ENCODE measurements at places on chromosomes 7 and 10.

- no peak for DNase-seq
Observed at GRCh38 chr10:76052682-76053503, 621.5 kb downstream of the LRMDA start.

DNA sequence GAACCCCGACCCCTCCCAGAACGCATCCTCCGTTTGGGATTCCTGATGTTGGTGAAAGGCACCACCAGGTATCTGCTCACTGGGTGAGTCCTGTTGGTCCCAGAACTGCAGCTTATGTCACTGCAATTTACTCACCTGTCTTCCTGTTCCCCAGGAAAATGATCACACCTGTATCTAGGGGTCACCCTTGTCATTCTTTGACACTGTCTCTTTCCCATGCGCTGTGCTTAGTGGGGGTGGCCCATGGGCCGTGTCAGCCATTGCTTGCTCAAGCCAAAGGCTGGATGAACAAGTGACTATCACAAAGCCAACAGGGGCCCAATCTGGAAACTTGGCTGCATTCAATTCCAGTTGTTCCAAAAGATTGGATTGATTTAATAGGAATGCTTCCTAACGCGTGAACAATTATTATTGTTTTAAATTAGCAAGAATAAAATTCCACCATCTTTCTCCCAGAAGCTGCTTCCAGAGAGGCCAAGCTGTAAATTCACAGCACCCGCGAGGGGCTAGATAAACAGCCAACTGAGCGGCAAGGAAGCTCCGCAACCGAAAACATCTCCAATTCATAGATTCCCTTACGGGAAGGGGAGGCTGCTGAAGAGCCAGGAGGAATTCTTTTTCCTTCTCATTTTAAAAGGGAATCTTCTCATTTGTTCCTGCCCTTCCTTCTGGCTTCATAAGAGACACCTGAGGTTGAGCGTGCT lies 134.8 kb upstream of the ZMIZ1 start:
- peak; percentile 8 for DNase-seq

DNA sequence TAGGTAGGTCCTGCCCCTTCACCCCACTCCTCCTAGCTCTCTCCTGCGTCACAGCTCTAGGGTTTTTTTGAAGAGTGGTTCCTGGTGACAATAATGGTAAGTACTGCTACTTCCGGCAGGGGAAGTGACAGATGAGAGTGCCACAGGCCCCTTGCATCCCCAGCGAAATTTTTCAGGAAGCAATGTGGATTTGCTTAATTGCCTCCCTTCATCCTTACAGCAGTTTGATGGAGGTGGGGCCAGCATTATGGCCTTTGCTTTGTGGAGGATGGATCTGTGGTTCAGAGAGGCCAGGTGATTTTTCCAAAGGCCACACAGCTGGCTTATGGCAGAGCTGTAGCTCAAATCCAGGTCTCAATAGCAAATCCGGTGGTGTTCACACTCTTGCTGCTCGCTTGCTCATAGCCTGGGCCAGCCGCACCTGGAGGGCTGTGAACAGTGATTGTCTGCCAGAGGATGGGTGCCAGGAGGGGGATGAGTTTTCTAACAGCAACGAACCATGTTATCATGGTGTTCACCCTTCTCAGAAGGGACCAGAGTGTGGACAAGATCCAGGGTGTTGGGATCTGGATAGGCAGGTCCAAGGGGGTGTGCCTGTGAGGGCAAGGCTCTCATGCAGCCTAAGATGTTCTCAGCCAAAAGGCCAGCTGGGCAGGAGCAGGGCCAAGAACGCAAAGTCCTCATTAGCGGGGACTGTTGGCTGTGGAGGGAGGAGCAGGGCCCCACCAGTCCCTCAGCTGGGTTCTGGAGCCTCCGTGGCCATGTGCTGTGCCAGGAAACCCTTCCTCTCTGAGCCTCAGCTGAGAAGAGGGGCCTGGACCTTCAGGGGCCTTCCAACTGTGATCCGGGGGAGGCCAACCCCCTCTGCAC lies 89.0 kb downstream of the EMX2 start:
- no peak for DNase-seq

DNA sequence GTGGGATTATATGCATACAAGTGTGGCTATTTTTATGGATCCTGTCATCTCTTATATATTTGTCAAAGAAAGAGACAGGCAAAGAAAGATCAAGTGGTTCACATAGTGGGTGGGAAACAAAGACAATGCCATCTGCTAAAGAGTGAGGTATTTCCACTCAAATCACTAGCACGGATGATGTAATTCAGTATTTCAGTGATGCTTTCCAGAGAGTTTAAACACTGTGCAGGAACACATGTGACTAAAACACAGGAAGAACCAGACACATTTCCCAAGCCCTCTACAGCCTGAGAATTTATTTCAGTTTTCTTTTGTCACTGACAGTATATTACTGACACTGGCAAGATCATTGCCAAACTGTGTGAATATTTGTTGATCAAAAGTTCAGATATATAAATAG lies 885.7 kb upstream of the CELF2 start:
- no peak for DNase-seq

GRCh38 chr7:33539659-33540400 lies 365.5 kb upstream of the BMPER start:
- DNase-seq, result no peak

DNA sequence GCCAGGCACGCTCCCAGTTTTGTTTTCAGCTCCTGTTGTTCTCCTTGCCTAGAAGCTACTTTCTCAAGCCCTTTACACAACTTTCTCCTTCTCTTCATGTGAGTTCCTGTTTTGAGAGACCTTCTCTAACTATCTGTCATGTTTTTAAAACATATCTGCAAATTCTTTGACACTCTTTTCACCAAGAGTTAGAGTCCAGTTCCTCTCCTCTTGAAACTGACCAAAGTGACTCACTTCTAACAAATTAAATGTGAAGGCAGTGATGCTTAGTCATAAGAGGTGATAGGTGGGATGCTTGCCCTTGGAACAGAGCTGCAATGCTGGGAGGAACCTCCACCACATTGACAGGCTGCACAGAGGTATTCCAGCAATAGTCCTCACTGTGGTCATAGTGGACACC lies 25.3 kb downstream of the ZSCAN25 start:
- no peak for DNase-seq

DNA sequence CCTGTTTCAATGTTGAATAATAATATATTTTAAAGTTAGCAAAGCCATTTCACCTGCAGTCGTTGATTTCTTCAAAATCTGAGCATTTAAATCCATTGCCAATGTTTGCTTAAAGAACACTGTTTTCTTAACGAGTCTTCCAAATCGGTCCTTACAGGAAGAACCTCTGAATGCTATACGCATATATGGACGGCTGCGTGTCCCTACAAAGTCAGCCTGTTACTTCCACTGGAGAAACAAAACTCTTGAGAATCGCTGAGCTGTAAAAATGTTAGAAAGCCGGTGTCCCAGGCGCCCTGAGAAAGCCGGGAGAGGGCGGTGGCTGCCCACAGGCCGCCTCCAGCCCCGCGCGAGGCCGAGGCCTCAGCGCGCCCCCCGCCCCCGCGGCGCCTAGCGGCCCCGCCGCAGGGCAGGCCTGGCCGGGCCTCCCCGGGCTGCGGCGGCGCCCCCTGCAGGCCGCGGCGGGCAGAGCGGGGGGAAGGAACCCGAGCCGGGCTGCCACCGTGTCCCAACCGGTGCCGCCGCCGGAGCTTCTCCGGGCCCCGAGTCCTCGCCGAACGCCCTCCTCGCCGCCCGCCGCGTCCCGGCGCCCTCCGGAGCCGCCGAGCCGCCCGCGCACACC lies at the start of gene FHIP2A:
Gene FHIP2A, plus strand, starts transcription at position 488 of the 622 bp plus-strand sequence. CDS start 299 bp downstream, outside the sequence.
- DNase-seq, result peak; percentile 89

GRCh38 chr7:5780801-5781496 lies 514 bp downstream of the RNF216 start:
- peak; percentile 19 for DNase-seq

DNA sequence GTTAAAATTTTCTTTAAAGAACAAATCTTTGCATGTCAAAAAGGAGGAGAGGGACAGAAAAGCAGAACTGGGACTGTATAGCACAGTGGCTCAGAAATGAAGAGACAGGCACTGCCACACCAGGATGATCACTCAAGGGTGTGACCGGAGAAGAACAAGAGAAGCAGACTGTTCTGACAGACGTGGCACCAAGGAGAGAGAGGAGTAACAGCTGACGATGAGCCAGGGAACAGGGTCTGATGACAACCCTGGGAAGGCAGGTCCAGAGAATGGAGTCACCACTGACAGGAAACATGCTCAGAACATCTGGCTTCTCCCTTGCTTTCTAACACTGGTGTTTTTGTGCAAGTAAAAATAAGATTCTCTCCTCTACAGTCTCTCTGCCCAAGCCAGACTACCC lies 14.6 kb upstream of the VAX1 start:
- no peak for DNase-seq

DNA sequence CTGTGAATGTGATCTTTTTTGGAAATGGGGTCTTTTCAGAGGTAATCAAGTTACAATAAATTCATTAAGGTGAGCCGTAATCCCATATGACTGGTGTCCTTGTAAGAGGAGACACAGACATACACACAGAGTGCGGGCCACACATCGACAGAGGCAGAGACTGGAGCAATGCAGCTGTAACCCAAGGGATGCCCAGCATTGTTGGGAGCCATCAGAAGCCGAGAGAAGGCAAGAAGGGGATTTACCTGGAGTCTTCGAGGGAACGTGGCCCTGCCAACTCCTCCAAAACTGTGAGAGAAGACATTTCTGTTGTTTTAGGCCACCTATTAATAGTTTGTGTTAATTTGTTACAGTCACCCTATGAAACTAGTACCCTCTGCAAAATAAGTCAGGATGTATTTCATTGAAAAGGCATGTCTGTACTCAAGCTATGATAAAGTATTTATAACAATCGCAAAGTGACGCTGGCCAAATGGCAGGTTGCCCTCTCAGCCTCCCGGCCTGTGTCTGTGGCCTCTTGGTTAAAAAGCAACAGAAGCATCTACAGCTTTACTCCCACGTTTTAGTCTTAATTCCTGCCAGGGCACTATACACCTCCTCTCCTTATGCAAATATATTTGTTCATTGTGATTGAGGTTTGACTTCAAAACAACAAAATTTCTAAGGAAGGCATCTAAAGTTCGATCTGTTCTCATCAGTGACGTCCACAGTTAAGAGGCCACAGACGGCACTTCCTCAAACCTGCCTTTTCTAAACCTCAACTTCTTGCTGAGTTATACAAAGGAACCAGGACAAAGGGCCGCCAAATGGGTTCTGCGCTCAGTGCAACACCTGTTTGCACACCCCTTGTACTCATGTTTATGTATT lies 46.8 kb downstream of the HIPK2 start:
- DNase-seq, result peak; percentile 24

DNA sequence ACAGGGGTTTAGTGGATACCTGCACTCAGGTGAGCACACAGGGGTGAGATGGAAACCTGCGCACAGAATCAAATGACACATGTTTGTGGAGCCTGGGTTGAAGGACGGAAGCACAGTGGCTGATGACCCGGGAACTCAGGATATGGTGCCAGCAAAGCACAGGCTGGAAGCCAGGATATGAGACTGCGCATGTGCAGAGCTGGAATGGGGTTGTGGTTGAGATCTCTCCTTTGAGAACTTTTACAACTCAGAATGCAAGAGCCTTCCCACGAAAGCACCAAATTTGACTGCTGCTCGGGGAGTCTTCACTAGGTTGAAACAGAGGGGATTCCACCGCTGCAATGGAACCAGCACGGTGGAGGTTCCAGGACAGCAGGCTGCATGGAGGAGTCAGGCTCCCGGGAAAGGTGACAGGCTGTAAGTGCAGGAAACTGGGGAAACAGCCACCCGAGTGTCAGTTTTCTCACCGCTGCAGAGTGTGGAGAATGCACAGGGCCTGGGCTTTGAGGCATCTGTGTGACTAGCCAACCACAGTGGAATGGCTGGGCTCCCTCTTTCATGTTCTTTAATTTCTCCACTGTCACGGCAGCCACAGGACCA lies 133.4 kb upstream of the TCERG1L start:
- no peak for DNase-seq

GRCh38 chr7:155896531-155897263 lies 84.4 kb upstream of the SHH start:
- no peak for DNase-seq

All from CD4-positive, alpha-beta T cell treated with Interferon alpha-2 for 1 hour (primary cell).